ENCODE measurements at places on chromosomes 11 and 22. TPM values are rescaled to one million over a fixed set of nuclear protein-coding genes. Genes with fewer than 3 reads are reported as not detected.

The VWCE gene
- 1.2 TPM for total RNA-seq

The CXCR5 gene
- total RNA-seq = 0.09 TPM

The OPCML gene
- total RNA-seq = 0.12 TPM

The HRAS gene
- 36.3 TPM for total RNA-seq

The FOLR1 gene
- total RNA-seq = 134 TPM

The CNIH2 gene
- total RNA-seq = 0.89 TPM

The CHRM1 gene
- 6.8 TPM for total RNA-seq

The FZD4 gene
- 51.1 TPM for total RNA-seq

The TRIM22 gene
- total RNA-seq = 224 TPM

The ANGPTL5 gene
- total RNA-seq = 0.71 TPM

The PYGM gene
- 2.6 TPM for total RNA-seq

The NEU3 gene
- 10.7 TPM for total RNA-seq

The RDX gene
- 152 TPM for total RNA-seq

The SMIM38 gene
- total RNA-seq = not detected

The SLC22A9 gene
- not detected for total RNA-seq

The ISX gene
- total RNA-seq = not detected

The SYT12 gene
- total RNA-seq = not detected

The RIMBP3B gene
- 0.21 TPM for total RNA-seq

The OR5B21 gene
- not detected for total RNA-seq

The IGSF9B gene
- 5.5 TPM for total RNA-seq

The KLHL35 gene
- total RNA-seq = 2.6 TPM

The SEPTIN3 gene
- total RNA-seq = 2.5 TPM

The MRGPRX4 gene
- not detected for total RNA-seq

The DNAJB7 gene
- total RNA-seq = not detected

The MFNG gene
- 71.0 TPM for total RNA-seq

The MS4A12 gene
- total RNA-seq = not detected

The CCDC89 gene
- 1.6 TPM for total RNA-seq

The OR10G4 gene
- not detected for total RNA-seq

The PANX3 gene
- total RNA-seq = not detected

The MOV10L1 gene
- total RNA-seq = 0.56 TPM
